Colonic mucosa (tissue), 4 donors: ENCODE measurements at places on chromosomes 12 and 14. TPM values are rescaled to one million over a fixed set of nuclear protein-coding genes. Genes with fewer than 3 reads are reported as not detected.
A peak's percentile ranks its signal among the peaks of the same experiment; 100 is the strongest.

PDZRN4 gene
- 0.35 TPM for total RNA-seq

EXOC3L4 gene
- total RNA-seq, result 15.6 TPM

KLRC4 gene
- total RNA-seq, result 0.47 TPM

DNA sequence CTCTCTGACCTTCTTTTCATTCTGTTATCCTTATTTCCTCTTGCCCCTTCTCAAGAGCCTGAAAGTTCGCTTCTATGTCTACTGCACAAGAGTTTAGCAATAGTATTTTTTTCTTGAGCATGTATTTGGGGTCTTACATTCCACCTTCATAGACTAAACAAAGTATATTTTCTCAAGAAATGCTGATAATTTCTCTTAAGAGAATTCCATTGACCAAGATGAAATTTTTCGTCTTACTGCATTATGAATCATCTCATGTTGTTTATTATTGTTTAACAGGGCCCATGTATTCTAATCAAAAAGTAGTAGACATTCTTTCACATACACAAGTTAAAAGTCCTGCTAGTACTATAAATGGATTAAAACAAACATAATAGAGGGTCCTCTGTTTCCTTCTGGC, 219.3 kb downstream of the C12orf50 start:
- no peak for DNase-seq

IGF1 gene
- total RNA-seq, result 3.2 TPM

- no peak for DNase-seq
These were observed 56.7 kb downstream of the KCNJ8 start for GRCh38 chr12:21717767-21718166.

SYNJ2BP gene
- total RNA-seq, result 50.6 TPM

- DNase-seq, result no peak
These were observed 5.0 kb downstream of the MYO1A start for GRCh38 chr12:57044889-57045288.

DNA sequence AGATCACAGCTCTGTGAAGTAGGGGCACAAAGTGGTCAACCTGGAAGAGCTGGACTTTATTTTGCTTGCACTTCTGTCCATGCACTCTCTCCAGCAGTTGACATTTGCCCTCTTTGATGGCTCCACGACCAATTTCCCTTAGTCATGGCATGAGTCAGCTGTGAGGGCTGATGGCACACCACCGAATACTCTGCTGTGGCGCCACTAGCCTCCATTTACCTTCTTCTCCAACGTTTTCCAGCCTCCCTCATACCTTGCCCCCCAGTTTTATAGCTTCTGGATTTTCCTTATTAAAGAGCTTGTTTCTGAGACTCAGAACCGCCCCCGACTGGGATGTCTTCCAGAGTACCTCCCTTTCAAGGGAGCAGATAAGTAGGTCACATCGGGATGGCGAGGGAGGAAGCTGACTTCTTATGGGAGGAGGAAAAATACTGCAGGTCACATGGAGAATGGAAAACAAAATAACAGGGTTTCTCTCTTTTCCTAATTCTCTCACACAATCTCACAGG, 17.6 kb downstream of the NINJ2 start:
- no peak for DNase-seq

GRCh38 chr14:38481952-38482678, 226.2 kb upstream of the CLEC14A start:
- DNase-seq, result no peak

DNA sequence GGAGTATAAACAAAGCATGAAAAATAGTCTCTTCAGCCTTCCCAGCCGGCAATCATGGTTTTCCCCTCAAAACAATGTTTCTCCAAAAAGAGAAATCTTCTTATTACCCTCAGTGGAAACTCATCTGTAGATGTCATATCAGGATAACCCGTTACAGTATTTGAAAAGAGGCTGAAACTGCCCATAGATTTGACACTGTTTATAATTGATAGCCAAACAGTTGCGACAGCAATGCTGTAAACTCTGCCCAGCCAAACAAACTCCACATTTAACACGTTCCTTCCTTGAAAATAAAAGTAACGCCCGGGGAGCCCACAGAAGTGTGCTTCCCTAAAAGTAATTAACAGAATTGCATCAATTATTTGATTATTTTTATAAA, 201.3 kb upstream of the FOXN3 start:
- DNase-seq, result peak; percentile 40

DNA sequence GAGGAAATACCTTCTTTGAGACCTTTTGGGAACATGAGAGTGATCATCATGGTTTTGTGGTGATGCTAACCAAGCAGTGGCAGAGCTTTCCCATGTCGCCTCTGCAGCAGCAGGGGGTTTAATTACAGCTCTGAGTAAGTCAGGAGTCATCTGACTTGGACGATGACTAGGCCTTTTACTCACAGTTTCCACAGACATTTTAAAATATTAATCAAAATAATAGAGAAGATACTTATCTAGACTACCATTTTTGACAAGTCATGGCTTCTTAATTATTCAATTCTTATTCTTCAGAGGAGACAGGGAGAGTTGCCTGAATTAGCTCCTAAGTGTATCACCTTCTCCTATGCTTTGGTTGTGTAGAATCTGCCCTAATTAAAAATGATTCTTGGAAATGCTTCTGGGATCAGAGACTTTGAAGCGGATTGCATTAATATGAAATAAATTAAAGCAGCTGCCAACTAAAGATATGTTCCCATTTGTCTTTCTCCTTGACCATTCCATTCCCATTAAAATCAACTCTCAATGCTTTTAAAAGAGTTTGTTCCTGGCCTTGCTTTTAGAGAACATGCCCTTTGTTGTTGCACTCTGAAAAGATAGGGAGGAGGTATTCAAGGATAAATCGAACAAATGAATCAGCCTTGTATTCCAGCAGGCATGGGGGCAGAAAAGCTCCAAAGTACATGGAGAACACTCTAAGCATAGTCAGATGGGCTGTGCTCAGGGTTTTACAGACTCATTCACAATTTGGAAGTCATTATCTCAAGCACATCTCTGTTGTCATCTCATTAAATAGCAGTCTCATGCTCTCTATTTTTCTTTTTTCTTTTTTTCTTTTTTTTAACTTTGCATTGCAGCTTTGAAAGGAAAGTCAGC, 7.7 kb upstream of the IFNG-AS1 start:
- DNase-seq, result no peak

- DNase-seq, result no peak
These were observed 156.3 kb upstream of the LRIG3 start for GRCh38 chr12:59076622-59077021.

FSCB gene
- not detected for total RNA-seq

LRRK2 gene
- total RNA-seq, result 1.7 TPM

MAP1LC3B2 gene
- total RNA-seq, result 0.93 TPM

DNA sequence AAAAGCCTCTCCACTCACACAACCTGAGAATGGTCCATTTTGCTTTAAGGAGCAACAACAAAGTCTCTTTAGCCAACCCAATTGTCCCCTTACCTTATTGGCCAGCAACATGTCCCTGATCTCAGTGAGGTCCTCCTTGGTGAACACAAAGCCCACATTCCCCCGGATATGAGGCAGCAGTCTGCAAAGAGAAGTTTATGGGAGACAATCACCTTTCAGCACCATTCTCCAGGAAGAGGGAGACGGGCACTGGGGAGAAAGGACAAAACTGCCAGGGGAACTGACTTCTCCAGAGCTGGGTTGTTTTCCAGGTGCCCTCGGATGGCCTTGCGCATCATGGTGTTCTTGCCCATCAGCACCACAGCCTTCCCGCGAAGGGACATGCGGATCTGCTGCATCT, 1.9 kb downstream of the RPLP0 start:
- no peak for DNase-seq

DNA sequence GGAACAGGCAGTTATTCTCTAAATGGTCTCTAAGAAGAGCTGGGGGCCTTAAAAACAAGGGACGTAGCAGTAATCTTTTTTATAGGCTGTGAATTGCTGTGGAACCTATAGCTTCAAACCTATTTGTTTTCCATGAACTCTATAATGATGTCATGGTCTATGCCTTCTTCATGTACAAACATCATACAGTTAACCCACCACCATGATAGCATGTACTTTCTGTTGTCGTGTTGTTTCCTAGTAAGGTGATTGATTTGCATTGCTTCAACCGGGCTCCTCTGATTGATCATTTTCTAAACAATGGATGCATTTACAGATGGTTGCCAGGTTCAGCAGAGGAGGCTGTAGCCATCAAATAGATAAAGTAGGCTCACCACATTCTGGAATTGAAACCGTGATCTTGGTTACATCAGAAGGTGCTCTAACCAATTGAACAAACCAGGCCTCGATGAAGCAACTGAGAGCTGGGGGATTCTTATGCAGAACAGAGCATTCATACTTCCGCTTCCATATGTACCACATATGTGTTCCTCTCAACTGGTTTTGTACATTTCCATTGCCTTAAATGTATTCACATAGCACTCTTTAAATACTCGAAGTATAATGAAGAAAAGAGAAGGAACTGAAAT, 25.6 kb upstream of the PCNX1 start:
- DNase-seq, result no peak

GRCh38 chr12:119383206-119383605, 48.7 kb downstream of the CCDC60 start:
- DNase-seq, result no peak

DNA sequence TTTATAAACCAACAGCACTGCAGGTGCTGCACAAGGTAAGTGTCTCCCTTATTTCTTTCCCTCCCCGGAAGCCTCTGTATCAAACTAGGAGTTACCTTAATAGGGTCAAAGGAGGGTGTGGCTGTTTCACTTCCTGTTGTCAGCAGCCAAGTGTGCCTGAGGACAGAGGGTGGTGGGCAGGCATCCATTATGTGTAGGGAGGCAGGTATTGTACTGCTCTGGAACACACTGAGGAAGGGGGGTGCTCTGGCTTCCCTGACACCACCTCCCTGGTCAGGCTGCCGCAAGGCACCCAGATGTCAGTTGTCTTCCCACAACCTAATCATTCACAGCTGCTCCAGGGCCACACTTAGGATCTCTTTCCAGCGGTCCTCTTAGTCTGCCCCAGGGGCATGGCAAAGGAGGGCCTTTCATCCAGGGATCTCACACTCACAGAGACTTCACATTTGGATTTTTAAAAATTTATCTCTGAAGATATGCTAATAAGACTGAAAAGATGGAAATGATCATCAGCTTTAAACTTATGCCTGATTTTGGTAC, 132.0 kb upstream of the ARHGAP5 start:
- peak; percentile 70 for DNase-seq

- DNase-seq, result no peak
These were observed 2.1 kb downstream of the SLC6A12 start for GRCh38 chr12:211639-212414.

LRRIQ1 gene
- total RNA-seq, result 0.05 TPM

GRCh38 chr12:121219353-121219986, 9.5 kb downstream of the P2RX4 start:
- DNase-seq, result no peak

SALL2 gene
- total RNA-seq, result 1.7 TPM

CLEC9A gene
- total RNA-seq, result not detected

CLBA1 gene
- total RNA-seq, result 3.8 TPM

GRCh38 chr12:109581334-109581691, 7.7 kb downstream of the MVK start:
- DNase-seq, result no peak

DNA sequence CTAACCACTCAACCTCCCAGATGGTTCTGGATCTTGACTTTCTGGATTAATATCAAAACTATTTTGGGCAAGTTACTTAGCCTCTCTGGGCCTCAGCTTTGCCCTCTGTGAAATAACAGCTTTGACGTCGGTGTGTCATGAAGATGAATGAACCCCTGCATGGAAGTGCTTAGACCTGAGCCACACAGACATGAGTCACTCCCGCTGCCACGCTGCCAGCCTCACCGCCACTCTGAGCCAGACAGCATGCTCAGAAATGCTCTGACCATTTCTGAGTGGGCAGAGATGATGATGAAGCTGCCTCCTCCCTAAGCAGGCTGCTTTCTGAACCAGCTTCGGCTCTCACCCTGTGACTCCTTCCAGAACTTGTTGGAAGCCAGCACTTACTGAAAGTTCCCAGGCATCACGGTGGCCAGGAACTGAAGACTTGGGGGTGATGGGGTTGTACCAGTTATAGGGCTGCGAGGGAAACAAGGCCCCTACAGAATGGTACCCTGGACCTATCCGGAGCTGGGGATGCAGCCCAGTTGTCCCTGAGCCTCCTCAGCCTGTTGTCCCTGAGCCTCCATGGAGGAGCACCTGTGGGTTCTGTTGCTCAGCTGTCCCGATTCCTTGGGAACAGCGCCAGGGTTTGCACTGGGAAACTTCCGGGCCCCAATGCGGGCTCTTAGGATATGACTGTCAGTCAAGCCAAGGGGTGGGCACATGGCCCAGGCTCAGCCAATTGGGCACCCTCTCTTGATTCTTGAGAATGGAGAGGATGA, 2.0 kb upstream of the CCDC197 start:
- no peak for DNase-seq

GRCh38 chr12:56836317-56836716, 73.2 kb downstream of the HSD17B6 start:
- no peak for DNase-seq

DNA sequence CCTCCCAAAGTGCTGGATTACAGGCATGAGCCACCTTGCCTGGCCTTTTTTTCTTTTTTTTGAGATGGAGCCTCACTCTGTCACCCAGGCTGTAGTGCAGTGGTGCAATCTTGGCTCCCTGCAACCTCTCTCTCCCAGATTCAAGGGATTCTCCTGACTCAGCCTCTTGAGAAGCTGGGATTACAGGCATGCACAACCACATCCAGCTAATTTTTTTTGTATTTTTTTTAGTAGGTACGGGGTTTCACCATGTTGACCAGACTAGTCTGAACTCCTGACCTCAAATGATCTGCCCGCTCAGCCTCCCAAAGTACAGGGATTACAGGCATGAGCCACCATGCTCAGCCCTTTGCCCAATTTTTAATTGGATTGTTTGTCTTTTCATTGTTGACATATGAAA, 58.0 kb downstream of the SINHCAF start:
- DNase-seq, result no peak

DNA sequence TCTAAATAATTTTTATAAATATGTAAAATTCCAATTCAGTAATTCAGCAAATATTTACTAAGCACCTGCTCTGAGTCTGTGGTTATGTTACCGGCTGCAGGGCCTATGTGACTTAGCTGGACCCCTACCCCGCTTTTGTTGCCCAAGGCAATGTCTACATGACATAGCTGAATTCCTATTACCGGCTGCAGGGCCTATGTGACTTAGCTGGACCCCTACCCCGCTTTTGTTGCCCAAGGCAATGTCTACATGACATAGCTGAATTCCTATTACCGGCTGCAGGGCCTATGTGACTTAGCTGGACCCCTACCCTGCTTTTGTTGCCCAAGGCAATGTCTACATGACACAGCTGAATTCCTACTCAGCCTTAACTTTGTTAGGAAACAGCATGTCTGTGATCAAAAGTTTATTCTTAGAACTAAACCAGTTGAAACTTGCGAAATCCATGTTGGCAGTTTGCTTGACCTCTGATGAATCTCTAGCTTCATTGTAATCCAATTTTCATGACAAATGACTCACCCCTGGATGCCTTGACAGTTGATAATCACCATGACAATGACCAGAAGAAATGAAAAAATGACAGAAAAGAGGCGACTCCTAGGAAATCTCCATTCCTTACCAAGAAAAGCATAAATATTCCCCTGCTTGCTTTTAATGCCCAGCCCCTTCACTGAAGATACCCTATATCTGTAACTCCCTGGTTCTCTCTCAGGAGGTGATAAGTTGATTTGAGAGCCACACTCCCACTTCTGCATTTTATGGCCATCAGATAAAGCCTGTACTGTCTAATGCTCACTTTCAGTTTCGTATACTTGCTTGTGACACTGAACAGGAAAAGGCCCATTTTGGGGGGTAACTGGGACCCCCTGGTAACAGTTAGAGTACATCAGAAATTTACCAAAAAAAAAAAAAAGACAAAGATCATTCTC, 148.4 kb upstream of the SYT10 start:
- no peak for DNase-seq

- no peak for DNase-seq
These were observed 567.3 kb downstream of the SLC16A7 start for GRCh38 chr12:60162988-60163720.
